ENCODE measurements at places on chromosomes 7 and 10. TPM values are rescaled to one million over a fixed set of nuclear protein-coding genes. Genes with fewer than 3 reads are reported as not detected.

GRCh38 chr7:108261560-108262255, 131.5 kb upstream of the LAMB4 start:
- no peak for DNase-seq

- DNase-seq = peak; percentile 23
Measured at GRCh38 chr10:95133997-95134396, 60.0 kb upstream of the ACSM6 start.

The NRF1 gene
- 11.3 TPM for total RNA-seq

DNA sequence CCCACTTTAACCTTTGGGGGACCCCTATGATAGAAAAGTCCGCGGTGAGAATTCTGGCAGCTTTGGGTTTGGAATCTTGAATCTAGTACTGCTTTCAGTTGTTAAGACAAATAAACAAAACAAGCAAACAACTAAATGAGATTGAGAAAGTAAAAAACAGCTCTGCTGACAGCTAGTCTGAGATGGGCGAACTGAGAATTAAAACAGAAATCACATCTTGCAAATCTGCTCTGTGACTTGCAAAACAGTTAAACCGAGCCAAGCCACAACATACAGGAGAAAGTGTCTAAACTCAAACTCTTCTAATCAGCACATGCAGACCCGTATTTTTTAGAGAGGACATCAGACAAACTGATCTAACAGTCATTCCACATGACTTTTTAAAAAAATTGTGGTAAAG, 110.4 kb downstream of the SH2D4B start:
- DNase-seq = no peak

GRCh38 chr10:22002591-22003176, 846 bp downstream of the DNAJC1 start:
- DNase-seq = peak; percentile 63
